GM18507 (cell line): ENCODE measurements at places on chromosomes 7 and 10.

GRCh38 chr10:129057856-129058663, 409.0 kb upstream of the MGMT start:
- peak; percentile 12 for DNase-seq

DNA sequence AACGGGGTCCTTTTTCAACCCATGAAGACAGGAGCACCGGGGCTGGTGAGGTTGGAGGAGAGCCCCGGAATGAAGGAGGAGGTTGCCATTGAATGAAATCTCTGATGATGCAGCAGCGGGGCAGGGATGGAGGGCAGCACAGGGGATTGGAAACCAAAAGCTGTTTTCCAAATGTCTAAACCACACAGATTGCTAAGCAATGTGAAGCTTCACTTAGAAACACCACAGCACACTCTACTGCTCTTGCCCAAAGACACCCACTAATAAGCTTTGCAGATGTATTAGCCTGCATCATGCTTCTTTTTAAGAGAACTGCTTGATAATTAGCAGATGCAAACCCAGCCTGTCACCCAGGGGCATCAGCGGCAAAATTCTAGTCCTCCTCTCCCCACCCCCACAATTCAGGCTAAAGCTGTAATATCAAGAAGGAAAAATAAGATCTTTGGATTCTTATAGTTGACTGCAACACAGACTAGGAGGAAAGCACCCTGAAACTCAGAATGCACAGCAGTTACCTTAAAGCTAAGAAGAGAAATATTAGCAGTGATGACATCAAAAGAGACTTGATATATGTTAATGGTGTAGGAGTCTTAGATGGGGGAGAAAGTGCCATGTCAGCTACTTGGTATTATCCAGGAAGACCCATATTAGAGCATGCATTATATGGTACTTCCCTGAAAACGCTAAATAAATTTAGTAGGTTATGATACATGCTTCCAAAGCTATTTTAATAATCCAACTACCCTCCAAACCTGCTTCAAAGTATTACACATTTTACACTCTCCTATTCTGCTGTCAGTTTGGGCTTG, 666.7 kb downstream of the KCNMA1 start:
- DNase-seq = no peak

- no peak for DNase-seq
Measured at GRCh38 chr7:104998040-104998752, 15.8 kb upstream of the KMT2E start.

DNA sequence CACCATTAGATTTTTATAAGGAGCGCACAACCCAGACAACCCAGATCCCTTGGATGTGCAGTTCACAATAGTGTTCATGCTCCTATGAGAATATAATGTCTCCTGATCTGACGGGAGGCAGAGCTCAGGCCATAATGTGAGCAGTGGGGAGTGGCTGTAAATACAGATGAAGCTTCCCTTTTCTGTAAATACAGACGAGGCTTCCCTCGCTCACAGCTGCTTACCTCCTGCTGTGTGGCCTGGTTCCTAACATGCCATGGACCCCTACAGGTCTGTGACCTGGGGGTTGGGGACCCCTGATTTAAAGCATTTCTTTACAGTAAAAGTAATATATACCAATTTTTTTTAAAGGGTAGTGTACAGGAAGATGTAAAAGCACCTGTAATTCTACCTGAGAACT, 33.2 kb downstream of the HELLS start:
- no peak for DNase-seq

DNA sequence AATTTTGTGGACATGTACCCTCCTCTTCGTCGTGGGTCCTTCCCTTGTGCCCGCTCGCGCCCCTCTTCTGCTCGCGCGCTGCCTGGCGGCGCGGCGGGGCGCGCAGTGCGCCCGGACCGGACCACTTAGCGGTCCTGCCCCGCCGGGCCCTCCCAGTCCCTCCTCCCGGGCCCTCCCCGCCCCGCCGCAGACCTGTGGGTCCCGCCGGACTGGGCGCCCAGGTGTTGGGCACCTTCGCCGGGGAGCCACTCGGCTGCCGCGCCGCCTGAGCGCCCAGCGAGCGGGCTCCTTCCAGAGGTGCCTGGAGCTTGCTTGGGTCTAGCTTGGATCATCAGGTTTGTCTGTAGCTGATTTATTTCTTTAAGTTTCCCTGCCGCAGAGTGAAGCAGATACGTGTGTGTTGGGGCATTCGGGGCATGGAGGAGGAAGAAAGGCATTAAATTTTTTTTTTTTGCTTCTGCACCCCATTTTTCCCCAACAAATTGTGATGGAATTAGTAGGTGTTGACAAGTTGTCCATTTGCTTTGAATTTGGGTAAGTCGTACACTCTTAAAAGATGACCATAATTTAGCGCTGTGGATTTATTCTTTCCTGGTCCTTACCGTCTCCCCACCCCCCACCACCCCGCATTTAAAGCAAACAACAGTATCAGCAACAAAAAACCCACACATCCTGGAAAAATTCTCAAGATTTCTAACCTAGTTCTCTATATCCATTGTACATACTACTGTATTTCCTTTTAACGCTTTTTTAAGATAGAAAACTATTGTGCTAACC, 905 bp downstream of the C1GALT1 start:
- no peak for DNase-seq

- no peak for DNase-seq
Measured at GRCh38 chr7:88449410-88449809, 142.7 kb upstream of the STEAP4 start.

DNA sequence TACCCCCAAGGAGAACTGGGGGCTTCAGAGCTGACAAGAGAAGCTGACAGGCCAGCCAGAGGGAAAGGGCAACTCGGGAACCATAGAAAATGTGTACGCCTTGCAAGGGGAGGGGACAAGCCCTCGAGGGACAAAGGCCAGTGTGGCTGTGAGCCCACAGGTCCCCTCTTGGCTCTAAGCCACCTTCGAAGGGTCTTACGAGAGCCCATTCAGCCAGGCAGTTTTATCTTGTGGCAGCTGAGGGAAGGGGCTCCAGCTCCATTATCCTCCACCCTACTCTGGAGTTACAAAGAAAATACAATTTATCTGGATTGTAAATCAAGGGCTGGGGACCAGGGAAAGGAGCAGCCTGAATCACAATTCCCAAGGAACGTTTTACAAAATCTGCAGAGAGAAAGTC, 159.5 kb upstream of the ZMIZ1 start:
- DNase-seq = no peak

GRCh38 chr10:71285180-71285545, 33.9 kb upstream of the SLC29A3 start:
- peak; percentile 40 for DNase-seq

DNA sequence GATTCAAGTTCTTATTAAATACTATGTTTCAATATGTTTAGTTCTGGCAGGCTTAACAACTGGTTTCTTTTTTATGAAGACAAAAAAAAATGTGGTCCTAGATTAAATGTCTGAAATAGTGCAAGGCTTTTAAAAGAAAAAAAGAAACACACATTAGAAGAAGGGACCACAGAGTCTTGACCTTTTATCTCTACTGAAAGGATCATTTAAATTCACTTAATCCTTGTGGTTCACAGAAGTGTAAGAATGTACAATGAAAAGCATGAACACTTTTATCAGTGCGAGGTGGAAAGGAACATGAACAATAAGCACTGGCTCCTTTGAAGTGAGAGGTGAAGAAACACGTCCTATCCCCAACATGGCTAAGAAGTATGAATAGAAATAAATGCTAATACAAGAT, 765.1 kb downstream of the MAGI2 start:
- no peak for DNase-seq
